Muscle of leg (tissue), 16 donors: ENCODE measurements at places on chromosomes 3 and 15. TPM values are rescaled to one million over a fixed set of nuclear protein-coding genes. Genes with fewer than 3 reads are reported as not detected.

Gene HHATL
- 18.1 TPM for total RNA-seq

Gene SOX2
- total RNA-seq: 0.22 TPM

Gene APOD
- 19.2 TPM for total RNA-seq

Gene CCDC191
- total RNA-seq: 2.3 TPM

Gene PTH1R
- total RNA-seq: 20.7 TPM
